AG08396 (cell line): ENCODE measurements at places on chromosomes 3 and 15.
A peak's percentile ranks its signal among the peaks of the same experiment; 100 is the strongest.

GRCh38 chr3:65481085-65481484 lies 557.6 kb downstream of the MAGI1 start:
- DNase-seq = no peak

DNA sequence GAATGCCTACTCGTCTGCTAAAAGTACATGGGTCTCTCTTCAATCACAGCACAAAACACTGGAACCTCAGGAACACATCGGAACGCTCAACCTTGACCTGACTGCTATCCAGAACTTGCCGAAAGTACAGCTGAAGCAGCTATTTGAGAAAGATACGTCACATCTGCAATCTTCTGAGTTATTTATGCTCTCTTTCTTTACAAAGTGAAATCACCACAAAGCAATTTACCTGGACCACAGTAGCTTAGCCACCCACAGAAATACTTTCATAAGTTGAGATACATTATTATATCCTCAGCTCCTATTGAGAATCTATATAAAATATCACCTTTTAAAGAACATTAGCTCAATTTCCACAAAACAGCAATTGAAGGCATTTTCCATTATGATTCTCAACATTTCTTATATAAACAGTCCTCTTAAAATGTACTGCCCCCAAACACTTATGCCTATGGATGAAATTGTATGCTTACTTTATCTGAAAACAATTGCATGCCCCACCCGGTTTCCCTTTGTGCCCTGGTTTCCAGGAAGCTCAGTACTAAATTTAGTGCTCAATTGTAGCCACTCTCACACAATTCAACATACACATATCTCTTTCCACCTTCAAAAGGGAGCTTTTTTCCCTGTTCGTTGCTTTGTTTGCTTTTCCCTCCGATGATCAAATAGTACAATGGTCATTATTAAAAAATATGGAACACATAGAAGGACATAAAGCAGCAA lies 31.8 kb downstream of the HEG1 start:
- no peak for DNase-seq

DNA sequence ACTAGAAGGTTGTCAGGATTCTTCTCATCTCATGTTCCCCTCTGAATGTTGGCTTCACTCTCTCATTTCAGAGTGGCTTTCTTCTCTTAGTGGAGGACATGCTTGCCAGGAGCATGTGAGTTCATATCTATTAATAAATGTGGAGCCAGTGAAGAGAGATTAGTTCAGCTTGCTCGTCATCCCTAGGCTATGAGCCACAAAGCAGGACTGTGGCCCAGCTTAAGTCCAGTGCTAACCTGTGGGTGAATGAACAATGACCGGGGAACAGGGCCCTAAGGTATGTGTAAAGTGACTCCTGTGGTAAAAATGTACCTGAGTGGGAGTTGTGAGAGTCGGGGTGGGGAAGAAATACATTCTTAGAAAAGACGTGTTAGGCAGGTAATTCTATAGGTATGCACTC lies 96.9 kb upstream of the TBL1XR1 start:
- peak; percentile 56 for DNase-seq

DNA sequence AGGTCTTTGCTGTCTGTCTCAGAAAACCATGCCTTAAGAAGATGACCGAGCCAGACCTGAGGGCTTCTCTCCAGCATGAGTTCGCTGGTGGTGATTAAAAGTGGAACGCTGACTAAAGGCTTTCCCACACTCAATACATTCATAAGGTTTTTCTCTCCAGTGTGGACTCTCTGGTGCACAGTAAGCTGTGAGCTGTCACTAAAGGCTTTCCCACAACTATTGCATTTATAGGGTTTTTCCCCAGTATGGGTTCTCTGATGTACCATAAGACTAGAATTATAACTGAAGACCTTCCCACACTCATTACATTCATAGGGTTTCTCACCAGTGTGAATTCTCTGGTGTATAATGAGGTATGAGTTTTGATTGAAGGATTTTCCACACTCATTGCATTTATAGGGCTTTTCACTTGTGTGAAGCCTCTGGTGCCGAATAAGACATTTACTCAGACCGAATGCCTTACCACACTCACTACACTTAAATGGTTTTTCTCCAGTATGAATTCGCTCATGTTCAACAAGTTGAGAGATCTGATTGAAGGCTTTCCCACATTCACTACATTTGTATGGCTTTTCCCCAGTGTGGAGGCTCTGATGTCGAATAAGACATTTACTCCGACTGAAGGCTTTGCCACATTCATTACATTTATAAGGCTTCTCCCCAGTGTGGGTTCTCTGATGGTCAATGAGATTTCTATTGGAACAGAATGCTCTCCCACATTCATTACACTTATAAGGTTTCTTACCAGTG lies 21.9 kb upstream of the ZNF445 start:
- no peak for DNase-seq

GRCh38 chr3:87191175-87191574 lies 35.9 kb upstream of the CHMP2B start:
- DNase-seq = no peak

GRCh38 chr3:127289706-127290575 lies 2.1 kb upstream of the PRR20G start:
- DNase-seq = no peak
